Activated naive CD8-positive, alpha-beta T cell treated with anti-CD3 and anti-CD28 coated beads for 36 hours (primary cell): ENCODE measurements at places on chromosomes 5 and 9. TPM values are rescaled to one million over a fixed set of nuclear protein-coding genes. Genes with fewer than 3 reads are reported as not detected.
A peak's percentile ranks its signal among the peaks of the same experiment; 100 is the strongest.

DNA sequence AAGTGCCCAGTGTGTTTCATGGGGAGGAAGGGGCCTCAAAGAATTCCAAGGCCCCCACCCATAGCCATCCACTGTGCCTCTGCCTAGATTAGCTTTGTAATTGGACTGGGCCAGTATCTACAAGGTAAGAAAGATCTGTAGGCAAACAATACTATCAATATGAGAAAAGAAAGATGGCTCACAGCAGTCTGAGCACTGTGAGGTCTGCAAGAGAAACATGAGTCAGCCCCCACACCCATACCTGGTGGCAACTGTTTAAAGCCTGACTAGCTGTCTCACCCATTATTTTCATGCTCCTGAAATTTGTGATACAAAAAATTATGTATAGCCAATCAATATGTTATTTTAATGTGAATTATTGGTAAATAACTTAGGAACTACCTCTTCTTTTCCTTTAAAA is 10.0 kb upstream of the ZNF483 start:
- DNase-seq: no peak

GRCh38 chr5:105878402-105878801 is 1792.3 kb downstream of the EFNA5 start:
- no peak for DNase-seq

GRCh38 chr5:152601806-152602732 is 197.0 kb upstream of the NMUR2 start:
- DNase-seq: no peak

GRCh38 chr9:84062538-84062937 is 81.9 kb downstream of the RMI1 start:
- no peak for DNase-seq

DNA sequence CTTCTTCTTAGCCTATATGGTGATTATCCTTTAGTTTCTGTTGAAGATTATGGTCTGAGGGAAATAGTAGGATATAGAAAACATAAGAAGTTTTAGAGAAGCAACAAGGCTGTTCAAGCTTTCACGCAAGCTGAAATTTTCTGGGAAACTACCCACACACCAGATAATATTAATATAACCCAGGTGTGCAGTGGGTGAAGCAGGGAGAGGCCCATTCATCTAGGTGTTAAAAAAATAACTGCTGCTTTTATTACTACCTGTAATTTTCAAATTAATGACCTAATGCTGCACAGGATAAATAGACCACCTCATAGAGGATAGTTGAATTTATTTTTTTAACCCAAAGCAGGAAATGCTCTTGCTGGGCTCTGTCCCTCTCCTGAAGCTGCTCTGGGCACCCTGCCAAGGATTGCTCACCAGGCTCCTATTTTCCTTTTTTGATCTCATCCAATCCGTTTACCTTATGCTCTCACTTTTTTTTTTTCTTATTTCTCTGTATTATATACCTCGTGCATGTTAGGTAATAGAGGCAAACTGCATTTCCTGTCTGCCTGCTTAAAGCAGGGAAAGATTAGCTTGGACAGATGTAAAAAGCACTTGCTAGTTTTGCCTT is 124.3 kb upstream of the SLC12A2 start:
- DNase-seq: peak; percentile 7

GRCh38 chr9:131516100-131516499 is 13.4 kb downstream of the POMT1 start:
- DNase-seq: no peak

DNA sequence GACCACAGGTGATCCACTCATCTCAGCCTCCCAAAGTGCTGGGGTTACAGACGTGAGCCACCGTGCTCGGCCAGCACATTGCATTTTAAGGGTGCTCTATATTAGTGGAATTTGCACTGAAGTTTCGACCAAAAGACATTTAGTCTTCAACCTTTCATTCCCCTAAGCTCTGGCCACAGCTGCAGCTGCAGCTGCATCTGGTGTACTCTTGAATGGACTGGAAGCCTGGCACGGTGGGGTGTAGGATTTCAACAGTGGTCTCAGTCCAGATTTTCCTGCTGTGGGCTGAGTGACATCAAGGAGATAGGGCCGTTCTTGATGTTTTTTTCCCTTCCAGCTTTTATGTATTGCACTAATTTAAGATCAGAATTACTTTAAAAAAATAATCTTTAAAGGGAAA is 255.2 kb downstream of the PDZD2 start:
- DNase-seq: no peak

- DNase-seq: no peak
Observed at GRCh38 chr5:77133061-77133758, 46.1 kb upstream of the ZBED3 start.

DNA sequence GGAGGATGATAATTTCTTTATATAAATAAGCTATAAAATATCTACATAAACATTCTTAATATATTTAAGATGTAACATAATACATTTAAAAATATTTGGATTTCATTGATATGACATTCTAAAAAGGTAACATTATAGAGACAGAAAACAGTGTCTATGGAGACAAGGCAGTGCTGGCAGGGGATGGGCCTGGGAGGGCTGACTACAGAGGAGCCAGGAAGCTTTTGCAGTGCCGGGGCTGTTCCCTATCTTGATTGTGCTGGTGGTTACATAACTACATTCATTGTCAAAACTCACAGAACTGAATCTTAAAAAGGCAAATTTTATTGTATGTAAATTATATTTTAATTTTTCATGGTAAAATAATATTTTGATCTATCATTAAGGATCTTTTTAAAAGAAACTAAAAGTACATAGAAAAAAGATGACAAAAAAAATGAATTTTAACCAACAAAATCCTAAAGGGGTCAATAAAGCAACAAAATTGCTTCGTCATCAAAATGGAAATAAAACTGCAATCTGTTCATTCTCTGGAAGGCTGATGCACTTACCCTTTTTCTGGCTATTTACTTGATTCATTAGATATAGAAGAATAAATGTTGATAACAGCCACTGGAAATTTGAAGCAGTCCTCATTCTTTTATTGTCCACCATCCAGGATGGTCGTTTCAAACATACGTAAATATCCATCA is 26.3 kb downstream of the LIFR start:
- DNase-seq: no peak

GRCh38 chr5:135457424-135458071 is 5.4 kb upstream of the TIFAB start:
- DNase-seq: peak; percentile 54

DNA sequence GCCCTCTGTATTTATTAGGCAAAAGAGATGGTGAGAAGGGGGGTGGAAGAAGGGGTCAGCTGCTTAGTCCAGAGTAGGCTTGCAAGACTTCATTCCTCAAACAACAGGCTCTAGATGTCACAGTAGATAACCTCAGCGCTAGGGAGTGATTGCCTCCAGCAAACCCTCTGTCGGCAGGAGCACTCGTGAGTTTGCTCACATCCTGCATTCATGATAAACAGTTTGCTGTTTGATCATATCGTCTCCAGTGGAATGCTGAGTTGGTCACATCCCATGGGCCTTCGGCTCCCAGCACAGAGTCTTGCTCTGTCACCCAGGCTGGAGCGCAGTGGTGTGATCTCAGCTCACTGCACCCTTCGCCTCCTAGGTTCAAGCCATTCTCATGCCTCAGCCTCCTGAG is 3.6 kb downstream of the TTC23L start:
- no peak for DNase-seq

- DNase-seq: no peak
Observed at GRCh38 chr5:160061770-160062169, 52.8 kb downstream of the TTC1 start.

- no peak for DNase-seq
Observed at GRCh38 chr9:77512876-77513275, 135.2 kb downstream of the GNA14 start.

DNA sequence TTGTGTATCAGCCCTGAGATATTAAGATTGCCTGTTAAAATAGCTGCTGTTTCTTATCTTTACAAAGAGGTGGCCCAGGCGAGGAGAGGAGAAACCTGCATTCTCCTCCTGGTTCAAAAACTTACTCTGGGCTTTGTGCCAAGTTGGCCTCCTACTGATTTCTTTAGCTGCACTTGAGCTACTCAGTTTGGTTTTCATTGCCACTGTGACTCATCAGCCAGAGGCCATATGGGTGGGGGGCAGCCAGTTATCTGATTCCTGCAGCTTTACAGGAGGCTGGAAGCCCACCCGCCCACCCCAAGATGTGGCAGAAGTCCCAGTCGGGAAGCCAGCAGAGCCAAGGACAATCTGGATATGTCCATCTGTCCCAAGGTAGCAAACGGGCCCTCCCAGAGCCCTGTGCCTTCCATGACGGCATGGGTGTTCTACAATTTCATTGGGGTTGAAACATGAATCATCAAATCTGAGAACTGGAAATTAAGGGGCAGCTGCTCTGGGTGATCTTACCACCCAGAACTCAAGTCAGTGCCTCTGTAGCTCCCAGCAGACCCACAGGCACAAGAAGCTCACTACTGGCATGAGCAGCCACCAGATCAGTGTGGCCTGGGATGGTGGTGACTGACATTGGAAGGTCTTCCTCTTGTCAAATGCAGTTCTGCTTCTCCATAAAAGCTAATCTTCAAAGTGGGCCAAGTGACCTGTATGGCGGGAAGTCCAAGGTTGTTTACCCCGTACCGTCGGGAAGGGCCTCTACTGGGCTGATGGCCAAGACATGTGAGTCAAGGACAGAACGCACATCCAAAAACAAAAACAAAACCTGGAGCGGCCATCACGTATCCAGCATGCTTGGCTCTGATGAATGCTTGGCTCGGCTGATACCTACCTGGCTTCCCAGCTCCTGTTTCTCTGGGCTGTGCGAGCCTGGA is 15.6 kb downstream of the FCN2 start:
- no peak for DNase-seq

- no peak for DNase-seq
Observed at GRCh38 chr9:128809831-128810230, 8.5 kb upstream of the ENDOG start.

DNA sequence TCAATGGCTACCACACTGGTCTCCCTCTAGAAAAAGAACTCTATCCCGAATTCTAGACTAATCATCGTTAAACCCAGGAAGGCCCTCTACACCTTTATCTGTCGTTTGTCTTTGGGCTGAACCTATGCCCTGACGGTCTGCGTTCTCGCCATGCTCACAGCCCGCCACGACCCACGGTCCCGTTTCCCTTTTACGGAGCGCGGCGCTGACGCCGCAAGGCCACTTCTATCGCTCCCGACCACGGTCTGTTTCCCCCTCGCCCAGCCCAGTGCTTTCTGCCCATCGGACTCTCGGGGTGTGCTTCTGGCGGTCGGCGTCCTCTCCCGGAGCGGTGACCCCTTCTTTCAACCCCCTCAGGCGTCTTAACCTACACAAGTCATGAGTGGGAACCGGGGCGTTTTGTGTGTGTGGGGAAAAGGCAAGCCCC is 974 bp downstream of the C9orf40 start:
- peak; percentile 44 for DNase-seq

DNA sequence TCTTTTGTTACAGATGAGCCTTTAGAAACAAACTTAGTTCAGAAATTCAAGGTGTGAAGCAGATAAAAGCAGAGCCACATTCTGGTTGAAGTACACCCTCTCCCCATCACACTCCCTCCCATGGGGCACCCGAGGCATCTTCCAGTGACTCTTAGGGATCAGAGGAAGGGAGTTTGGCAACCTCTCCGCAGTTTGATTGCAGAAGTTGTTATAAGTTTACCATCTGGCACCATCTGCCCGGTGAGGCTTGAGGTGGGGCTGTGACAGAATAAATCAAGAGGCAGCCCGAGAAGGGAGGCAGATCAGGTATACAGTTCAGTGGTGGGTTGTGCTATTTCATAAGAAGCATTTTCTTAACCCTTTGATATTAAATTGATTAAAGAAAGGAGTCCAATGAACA is 458.6 kb upstream of the CLINT1 start:
- no peak for DNase-seq

DNA sequence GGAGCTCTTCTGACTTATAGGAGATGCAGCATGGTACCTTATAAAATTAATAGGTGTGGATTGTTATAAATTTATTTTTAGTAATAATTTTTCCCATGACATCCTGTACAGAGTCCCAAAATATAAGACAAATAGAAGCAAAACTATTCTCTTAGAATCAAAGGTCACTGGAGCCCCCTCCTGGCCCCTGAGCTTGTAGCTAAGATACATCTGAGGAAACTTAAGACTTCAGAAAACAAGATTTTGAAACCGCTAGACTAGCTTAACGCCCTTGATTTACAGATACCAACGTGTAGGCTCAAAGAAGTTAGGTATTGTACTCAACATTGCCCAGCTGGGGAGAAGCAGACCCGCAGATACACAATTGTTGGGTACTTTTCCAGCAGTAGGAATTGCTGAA is 45.7 kb upstream of the KCNN2 start:
- no peak for DNase-seq

DNA sequence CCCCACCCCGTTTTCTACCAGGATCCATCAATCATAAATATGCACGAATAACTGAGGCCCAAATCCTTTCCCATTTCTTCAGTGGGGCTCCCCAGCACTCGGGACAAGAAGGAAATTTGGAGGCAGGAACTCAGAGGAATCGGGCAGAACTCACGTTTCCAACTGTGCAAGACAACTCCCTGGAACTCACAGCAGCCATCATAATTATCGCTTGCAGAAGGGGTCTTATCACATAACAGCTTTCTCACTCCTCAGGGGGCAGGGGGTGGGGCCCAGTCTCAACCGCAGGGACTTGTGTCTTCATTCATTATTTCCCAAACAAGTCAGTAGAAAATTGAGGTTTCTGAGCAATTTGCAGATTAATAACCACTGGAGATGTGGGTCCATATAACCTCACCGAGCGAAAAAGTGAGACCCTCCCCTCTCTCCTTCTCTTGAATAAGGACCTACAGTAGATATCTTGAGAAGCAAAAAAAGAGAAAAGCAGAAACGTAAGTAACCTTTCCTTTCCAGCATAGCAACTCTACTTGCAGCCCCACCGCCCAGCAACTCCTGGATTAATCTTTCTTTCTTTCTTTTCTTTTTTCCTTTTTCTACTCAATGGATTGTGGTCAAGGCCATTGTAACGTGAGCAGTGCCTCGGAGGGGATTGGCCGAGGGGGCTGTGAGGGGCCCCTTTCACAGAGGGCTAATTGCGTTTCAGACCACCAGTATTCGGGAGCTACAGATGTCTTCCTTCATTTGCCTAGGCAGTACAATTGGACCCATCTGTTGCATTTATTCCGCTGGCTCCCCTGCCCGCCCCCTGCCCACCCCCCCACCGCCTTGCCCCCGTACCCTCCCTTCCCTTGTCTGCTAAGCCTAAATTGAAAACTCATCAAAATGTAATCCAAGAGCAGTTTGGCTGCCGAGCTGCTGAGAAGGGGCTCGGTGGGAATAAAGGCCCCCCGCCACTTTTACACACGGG is 24.7 kb upstream of the TIFAB start:
- no peak for DNase-seq

The PURA gene
- 9.7 TPM for total RNA-seq

The MYMK gene
- total RNA-seq: not detected

The KCTD16 gene
- 0.31 TPM for total RNA-seq

The MEGF10 gene
- not detected for total RNA-seq

The GRIN3A gene
- total RNA-seq: not detected

The FGF1 gene
- not detected for total RNA-seq

The ALDH1A1 gene
- not detected for total RNA-seq
